ENCODE measurements at places on chromosomes 4 and X.

GRCh38 chr4:137299281-137299680, 233.0 kb downstream of the PCDH18 start:
- DNase-seq = no peak

DNA sequence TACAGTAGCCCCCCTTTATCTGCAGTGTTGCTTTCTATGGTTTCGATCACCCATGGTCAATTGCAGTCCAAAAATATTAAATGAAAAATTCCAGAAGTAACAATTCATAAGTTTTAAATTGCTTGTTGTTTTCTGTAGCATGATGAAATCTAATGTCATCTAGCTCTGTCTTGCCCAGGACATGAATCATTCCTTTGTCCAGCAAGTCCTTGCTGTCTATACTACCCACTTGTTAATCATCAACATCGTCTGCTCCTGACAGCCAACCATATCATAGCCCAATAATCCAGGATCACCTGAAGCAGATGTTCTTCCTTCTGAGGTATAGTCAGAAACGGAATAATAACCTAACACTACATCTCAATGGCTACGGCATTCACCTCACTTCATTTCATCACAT, 79.8 kb downstream of the ADAMTS3 start:
- DNase-seq = no peak

DNA sequence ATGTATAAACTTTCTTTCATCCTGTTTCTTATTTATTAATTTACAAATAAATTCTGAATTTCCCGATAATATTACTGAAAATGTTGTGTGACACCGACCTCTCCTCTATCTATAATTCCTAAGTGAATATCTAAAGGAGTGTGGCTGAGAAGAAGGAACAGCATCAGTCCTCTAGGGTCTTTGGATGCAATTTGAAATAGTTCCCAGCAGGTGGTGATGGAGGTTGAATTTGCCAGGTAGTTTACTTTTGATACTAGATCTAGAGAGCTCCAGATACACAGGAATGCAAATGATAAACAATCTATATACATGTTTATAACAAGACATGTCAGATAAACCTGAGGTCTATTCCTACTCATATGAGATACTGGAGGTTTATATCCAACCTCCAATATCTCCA, 305.4 kb downstream of the PCDH18 start:
- DNase-seq = peak; percentile 1

DNA sequence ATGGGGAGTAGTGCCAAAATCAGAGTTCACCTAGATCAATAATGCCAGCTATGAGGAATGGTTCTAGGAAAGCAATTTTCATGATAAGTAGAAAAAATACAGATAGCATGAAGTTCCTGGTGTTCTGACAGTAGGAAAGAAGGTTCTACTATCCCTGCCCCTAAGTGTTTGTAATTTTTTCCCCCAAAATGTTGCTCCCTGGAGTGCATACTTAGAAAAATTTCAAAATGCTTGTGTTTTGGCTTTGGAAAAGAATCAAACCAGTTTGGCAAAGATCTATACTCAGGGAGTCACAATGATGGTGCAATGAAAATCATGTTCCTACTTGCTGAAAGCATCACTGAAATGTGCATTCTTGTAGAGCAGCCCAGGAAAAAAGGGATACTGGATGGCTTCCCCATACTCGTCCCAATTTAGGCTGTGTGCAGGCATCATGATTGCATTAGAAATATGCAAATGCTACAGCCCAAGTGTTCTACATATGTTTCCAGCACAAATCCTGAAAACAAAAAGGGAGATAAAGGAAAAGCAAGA, 74.7 kb downstream of the LPAR4 start:
- no peak for DNase-seq

- DNase-seq = no peak
Measured at GRCh38 chr4:106627051-106627450, 258.5 kb upstream of the GIMD1 start.

DNA sequence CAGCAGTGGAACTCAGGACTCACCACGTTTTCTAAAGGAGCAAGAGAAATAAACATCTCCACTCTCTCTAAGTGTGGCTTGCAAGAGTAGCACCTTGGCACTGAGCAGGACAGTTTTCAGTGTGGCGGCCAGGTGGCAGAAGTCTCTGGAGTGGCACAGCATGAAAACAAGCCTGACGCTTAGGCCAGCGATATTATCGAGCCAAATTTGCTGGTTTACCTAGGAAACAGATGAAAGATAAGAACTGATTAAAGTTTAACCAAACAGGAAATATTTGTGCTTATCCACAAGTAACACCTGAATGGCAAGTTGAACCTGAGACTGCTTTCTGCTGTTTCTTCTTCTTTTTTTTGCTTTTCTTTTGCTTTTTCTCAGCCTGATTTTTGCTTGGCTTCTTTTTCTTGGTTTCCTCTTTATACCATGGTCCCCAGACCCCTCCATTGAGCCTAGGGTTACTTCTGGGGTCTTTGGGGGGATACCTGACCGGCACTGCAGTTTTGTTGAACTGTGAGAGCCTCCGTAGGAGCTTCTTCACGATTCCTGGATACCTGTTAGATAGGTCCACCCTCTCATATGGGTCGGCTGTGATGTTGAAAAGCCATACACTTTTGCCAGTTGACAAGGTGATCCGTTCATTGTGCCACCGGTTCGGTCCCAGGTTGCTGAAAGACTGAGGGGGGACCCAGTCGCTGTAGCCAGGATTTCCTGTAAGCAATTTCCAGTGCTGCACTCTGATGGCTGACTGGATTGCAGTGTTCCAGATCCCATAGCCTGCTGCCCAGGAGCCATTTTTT, 77.3 kb downstream of the ARSJ start:
- no peak for DNase-seq

GRCh38 chr4:83708500-83709175, 172.7 kb downstream of the GPAT3 start:
- no peak for DNase-seq

DNA sequence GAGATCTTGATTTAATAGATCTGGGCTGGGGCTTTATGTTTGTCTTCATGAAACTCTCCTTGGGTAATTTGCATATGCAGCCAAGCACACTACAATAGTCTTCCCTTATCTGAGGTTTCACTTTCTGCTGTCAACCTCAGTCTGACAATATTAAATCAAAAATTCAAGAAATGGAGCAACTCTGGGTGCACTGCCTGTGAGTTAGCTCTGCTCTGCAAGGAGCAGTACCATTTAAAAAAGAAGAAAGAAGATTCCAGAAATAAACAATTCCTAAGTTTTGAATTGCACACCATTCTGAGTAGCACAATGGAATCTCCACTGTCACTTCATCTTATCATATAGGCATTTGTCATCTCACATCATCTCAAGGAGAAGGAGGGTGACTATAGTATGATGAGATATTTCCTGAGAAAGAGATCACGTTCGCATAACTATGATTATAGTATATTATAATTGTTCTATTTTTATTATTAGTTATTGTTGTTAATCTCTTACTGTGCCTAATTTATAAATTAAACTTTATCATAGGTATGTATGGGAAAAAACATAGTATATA, 9.4 kb downstream of the FNIP2 start:
- no peak for DNase-seq

GRCh38 chr4:164997324-164997723, 19.9 kb upstream of the TRIM61 start:
- DNase-seq = peak; percentile 12

DNA sequence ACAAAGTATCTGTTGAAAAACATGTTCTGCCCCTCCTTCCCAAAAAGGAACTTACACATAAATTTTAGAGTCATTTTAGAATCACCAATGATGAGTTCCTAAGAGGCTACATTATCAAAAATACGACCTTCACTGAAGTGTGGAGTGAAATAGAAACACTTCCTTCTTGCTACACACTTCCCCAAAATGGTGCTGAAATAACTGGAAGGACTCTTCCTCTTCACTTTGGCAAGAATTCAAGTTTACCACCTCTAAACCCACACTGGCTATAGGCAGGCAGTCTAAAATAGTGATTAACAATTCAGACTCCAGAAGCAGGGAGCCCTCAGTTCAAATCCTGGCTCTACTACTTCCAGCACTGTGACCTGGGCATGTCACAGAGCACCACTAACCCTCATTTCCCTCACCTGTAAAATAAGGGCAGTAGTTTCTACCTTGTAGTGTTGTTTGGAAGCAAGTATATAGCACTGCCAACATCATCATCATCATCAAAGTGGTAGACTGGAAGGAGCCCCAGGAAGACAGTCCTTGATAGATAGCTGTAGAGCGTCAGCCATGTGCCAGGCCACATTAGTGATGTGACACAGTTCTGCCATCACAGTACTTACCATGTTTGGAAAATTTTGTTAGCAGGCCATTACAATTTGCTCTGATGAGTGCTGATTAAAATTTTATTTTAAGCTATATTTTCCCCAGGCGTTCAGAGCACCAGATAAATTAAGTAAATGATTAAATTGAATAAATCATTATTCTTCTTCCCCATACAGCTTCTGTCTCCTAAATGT, 103.3 kb downstream of the PARM1 start:
- peak; percentile 3 for DNase-seq

- DNase-seq = no peak
Measured at GRCh38 chr4:158938220-158939044, 164.4 kb upstream of the RAPGEF2 start.

DNA sequence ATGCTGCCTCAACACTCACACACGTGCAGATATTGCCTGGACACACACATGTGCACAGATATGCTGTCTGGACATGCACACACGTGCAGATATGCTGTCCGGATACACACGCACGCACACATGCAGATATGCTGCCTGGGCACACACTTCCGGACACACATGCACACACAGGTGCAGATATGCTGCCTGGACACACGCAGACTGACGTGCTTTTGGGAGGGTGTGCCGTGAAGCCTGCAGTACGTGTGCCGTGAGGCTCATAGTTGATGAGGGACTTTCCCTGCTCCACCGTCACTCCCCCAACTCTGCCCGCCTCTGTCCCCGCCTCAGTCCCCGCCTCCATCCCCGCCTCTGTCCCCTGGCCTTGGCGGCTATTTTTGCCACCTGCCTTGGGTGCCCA, 14.7 kb downstream of the FGFRL1 start:
- DNase-seq = no peak

DNA sequence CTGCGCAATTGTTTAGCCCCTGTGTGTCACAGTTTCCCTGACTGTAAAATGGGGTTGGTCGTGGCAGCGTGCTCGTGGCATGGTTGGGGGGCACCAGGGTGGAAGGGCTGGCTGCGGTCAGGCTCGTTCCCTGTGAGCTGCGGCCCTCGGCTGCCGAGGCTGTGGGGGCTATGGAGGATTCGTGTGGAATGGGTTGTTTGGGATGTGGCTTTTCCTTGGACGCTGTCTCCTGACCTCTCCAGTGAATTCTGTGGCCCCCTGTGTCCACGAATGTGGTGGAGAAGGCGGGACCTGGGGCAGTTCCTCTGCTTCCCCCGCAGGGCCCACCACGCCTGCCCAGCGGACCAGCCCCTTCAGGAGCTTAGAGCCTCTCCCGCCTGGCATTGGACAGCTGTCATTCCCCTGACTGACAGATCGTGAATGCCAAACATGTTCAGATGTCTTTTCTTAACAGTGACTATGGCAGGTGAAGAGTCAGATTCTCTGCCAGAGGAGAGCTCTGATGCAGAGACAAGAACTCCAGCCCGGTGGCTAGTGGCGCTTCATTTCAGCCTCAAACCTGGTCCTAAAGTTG, 17.2 kb upstream of the HGFAC start:
- DNase-seq = no peak

DNA sequence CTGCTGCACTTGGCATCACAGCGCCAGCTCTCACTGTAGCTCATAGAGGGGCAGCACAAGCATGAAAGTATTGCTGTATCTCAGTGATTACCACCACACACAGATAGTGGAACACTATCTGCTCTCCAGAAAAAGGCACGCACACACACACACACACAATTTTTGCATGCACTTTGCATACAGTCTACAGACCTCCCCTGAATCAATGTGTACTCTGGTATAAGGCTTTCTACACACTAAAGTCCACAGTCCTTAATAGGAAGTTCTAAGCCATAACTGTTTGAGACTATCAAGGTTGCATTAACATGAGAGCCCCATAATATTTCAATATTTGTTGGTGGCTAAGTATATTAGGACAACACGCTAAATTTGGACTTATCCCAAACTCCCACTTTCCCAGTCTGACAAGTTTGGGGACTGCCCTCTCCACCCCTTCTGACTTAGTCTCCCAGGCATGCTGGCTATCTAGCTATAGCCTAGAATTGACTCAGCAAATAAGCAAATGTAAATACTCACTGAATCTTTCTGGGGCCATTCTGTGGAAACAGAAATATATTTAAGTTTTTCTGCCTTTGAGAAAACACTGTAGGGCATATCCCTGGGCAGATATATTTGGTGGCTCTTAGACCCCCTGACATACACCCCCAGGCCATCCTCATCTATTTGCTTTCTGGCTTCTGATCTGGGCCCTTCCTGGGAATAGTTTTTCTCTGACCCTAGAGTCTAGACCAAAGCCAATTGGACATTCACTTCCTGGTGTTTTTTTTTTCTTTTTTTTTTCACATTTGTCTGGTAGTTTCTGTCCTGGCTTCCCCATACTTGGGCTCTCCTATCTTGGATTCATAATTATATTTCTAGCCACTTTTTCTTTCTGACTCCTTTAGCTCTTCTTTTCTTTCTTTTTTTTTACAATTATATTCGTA, 36.4 kb upstream of the CT47C1 start:
- no peak for DNase-seq

- DNase-seq = no peak
Measured at GRCh38 chr4:152374606-152375285, 161.1 kb downstream of the FBXW7 start.

DNA sequence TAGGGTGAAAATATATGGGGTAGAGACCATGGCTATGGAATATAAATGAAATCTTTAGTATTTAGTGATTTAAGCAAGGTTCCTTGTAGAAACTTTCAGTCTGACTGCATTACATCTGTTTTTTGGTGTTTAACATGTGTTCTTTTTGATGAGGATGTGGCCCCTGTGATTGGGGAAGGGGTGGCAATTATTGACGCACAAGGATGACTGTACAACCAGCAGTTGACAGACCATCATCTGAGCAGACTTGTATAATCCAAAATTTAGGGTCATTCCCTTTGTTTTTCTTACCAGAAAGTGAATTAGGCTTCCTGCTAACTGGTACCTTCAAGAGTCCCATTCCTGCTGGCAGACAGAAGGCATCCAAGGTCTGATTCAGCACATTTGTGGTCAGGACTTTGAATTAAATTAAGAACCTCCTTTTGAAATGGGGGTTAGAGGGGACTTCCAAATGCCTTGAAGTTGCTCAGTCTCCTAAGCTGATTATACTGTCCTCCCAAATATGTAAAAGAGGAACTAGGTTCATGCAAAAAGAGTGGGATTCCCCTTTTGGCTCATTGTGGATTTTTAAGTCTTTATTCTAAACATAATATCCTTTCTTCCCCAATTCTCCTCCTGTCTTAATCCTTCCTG, 112.4 kb upstream of the CXCL13 start:
- peak; percentile 3 for DNase-seq

- no peak for DNase-seq
Measured at GRCh38 chr4:43456383-43456782, 563.9 kb downstream of the GRXCR1 start.
